T-helper 2 cell (primary cell): ENCODE measurements at places on chromosomes 16 and 17.

GRCh38 chr17:45394913-45395568, 37.6 kb downstream of the ARHGAP27 start:
- DNase-seq, result no peak

GRCh38 chr17:76538941-76539570, 788 bp upstream of the PRCD start:
- no peak for DNase-seq

DNA sequence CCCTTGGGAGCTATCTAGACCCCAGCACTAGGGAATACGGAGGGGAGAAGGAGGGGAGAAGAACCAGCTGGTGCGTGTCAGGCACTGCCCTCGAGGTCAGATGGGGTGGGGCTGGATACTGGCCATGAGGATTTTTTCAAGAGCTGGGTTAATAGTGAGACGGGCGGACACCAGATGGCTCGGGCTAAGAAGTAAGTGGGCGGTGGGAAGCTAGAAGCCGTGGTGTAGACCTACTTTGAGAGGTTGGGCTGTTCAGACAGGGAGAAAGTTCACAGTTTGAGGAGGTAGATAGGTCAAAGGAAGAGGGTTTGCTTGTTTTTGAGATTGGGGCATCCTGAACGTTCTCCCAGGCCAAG, 303.8 kb downstream of the SEC14L1 start:
- DNase-seq, result no peak

DNA sequence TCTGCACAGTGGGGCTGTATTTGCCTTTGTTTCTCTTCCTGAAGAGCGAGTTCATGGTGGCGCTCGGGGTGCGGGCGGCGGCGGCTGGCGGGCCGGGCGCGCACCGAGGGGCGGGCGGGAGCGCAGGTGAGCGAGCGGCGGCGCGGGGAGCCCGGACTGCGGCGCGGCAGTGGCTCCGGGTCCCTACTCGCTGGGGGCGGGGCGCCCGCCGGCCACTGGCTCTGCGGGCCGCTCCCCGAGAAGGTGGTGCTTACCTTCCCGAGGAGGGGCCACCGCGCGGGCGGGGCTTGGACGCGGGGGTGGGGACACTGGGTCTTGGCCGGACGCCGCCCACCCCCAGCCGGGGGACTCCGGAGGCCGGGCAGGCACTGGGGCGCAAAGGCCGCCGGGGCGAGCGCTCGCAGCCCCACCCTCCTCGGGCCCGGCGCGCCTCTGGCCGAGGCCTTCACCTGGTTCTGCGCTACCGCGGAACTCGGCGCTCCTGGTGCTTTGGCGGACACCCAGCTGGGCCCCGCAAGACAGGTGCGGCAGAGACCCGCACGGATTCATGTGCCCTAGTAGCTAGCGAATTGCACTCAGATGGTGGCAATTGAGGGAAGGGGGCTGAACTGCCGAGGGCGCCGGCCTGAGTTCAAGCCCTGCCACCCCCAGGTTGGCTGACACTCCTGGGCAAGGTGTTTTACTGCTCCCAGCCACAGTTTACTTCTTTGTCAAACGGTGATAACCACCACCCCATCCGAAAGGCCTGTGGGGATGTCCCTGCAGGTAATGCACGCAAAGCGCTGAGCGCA, at the start of gene PPL:
PPL (minus strand) TSS at position 158 of the 791 bp plus-strand sequence; CDS start at position 55, 103 bp downstream.
- no peak for DNase-seq

- DNase-seq, result no peak
Observed at GRCh38 chr17:74566132-74566753, 1.1 kb downstream of the CD300H start.

DNA sequence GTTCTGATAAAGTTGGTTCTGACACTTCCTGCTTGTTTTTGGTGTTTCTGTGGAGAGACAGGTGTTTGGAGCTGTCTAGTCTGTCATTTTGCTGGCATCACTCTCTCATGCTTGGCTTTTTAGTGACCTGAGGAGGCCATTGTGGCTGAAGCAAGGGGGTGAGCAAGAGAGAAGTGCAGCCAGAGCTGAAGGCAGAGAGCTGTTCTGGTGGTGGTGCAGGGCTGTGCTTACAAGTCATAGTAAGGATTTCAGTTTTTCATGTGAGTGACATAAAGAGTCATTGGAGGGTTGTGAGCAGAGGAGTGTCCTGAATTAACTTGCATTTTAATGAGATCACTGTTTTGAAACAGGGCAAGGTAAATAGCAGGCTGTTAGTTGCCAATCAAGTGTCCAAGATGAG, 97.5 kb downstream of the CHD9 start:
- DNase-seq, result no peak

GRCh38 chr17:82217120-82217529, 4.5 kb upstream of the CCDC57 start:
- DNase-seq, result no peak

DNA sequence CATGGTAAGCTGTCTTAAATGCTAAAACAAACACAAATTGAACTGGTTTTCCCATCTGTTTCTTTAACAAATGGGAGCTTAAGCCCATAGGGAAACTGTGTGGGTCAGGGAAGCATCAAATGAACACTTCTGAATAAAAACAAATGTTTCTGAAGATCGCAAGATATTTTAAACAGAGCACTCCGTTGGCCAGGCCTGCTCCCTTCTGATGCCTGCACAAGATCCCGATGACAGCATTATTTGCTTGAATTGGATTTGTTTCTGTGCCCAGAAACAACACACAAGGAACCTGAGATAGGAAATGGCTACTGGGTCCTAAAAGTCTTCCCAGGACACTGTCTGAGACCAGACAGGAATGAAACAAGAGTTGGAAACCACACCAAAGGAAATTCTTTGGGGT, 425.8 kb upstream of the ZFHX3 start:
- DNase-seq, result no peak

DNA sequence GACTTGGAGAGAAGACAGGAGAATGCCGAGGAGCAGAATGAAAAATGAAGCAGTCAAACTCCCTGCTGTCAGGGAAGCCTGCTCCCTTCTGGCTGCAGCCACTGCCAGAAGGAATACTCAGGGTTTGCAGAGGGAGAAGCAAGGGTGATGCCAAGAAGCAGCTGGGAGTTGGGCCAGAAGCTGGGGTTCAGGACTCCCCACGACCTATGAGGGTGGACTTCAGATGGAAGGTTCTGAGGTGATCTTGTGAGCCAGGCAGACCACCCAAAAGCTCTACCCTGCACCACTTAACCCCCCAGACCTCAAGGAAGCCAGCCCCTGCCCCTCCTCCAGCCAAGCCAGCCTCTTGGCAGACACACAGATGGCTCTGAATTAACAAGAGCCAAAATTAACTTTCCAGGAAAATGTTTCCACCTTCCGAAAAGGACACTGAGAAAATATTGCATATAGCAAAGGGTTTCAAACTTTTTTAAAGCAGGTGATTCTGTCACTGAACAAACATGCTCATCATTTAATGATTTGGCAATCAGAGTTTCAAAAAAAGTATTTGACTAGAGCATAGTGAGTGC, 126.0 kb upstream of the ERCC4 start:
- DNase-seq, result no peak

GRCh38 chr16:11058832-11059231, 114.5 kb downstream of the CLEC16A start:
- DNase-seq, result no peak

GRCh38 chr17:80774643-80775281, 216.9 kb upstream of the CHMP6 start:
- no peak for DNase-seq

- DNase-seq, result peak; percentile 74
Observed at GRCh38 chr16:84970447-84971127, 40.7 kb downstream of the ZDHHC7 start.

- DNase-seq, result peak; percentile 75
Observed at GRCh38 chr17:68431661-68432071, 25.6 kb downstream of the WIPI1 start.

GRCh38 chr17:41420134-41420533, 4.3 kb downstream of the KRT37 start:
- no peak for DNase-seq

DNA sequence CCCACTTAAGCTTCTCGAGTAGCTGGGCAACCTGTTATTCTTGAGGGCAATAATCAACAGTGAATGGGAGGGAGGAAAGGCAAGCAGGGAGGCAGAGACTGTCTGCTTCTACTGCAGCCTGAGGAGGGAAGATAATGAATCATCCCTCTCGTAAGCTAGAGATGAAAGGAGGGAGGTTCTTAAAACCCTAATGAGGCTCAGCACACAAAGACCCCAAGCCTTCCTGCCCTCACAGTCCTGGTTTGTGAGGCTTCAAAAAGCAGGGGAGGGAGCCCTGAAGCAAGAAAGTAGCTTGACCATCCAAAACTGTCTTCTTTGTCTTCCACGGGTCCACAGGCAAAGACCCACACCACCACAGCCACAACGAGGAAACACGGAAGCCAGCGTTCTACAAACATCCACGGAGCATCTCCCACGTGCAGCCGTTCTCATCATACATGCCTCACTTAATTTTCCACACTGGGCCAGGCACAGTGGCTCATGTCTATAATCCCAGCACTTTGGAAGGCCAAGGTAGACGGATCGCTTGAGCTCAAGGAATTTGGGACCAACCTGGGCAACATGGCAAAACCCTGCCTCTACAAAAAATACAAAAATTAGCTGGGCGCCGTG, 1.8 kb downstream of the PIK3R5 start:
- DNase-seq, result no peak

- no peak for DNase-seq
Observed at GRCh38 chr17:60510031-60510430, 16.0 kb downstream of the APPBP2 start.

- DNase-seq, result no peak
Observed at GRCh38 chr17:46152423-46152822, 40.8 kb downstream of the KANSL1 start.

GRCh38 chr17:50316016-50316587, 29.8 kb upstream of the XYLT2 start:
- DNase-seq, result no peak

GRCh38 chr16:1876468-1876867, 4.5 kb upstream of the MEIOB start:
- no peak for DNase-seq

DNA sequence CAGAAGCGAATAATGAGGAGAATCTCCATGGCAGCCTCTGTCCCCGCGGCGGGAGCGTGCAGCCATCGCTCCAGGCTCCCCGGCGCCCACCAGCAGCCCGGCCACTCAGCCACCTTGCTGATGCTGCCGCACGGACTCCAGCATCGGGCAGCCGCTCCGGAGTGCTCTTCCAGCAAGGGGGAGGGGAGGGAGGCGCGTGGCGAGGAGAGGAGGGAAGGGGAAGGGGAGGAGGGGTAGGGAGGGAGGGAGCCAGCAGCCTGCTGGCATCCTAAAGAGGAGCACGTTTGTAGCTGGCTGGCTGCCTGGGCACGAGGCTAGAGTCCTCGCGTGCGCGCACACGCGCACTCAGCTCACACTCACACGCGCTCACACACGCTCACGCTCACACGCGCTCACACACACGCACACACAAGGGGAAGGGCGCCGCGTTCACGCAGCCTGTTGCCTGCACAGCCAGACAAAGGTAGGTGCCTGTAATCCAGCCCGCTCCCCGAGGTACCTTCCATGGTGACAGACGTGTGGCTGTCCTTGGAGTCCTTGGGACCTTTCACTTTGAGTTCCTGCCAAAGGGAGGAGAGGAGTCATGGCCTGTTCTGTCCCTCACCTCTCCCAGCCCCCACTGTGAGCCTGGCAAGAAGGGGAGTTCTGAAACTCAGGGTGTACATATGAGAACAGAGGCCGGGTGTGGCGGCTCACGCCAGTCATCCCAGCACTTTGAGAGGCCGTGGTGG, 82.1 kb downstream of the TIMM22 start:
- DNase-seq, result no peak

DNA sequence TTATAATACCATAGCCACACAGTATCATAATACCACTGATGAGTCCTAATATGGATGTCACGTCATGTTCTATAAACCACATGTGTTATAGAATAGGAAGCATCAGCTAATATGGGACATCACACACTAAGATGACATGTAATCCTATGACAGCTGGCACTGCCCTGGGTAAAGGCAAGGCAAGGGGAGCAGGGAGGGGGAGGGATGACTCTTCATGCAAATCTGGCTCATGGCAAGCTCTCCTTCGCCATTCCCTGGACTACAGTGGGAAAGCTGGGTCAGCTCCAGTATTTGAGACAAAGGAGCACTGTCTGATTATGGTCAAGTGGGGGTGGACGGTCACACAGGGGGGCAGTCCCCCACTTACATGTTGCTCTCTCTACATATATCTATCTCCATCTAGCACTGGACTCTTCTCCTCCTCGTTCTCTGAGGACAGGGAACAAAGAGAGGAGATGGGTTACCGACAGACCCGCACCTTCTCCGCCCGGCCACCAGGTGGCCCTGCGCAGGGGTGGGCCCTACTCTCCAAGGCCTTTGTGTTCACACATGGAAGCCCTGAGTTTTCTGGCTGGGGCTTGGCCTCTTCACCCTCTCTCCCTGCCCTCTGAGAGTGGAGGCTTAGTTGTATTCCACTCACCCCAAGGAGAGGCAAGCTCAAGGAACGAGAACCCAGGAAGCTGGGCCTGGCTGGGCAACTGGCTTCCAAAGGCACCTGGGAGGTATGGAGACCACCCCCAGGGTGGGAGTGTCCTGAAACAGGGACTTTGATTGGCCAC, 23.4 kb upstream of the MPO start:
- DNase-seq, result peak; percentile 47

DNA sequence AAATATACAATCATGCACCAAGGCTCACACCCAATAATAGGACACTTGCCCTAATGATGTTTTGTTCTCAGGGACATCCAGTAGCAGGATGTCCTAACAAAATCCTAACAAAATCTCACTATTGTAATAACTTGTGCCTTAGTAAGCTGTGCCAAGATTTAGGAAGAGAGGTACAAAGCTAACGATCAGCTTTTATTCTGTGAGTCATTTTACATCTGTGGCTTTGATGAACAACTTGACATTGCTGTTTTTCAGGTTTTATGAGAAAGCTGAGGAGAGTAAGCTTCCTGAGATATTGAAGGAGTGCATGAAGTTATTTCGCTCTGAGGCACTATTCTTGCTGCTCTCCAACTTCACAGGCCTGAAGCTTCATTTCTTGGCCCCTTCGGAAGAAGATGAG, 18.9 kb downstream of the OGFOD1 start:
- no peak for DNase-seq

GRCh38 chr17:29238133-29238850, 8.4 kb upstream of the CRYBA1 start:
- DNase-seq, result no peak

- no peak for DNase-seq
Observed at GRCh38 chr16:77822661-77823060, 34.3 kb downstream of the VAT1L start.

DNA sequence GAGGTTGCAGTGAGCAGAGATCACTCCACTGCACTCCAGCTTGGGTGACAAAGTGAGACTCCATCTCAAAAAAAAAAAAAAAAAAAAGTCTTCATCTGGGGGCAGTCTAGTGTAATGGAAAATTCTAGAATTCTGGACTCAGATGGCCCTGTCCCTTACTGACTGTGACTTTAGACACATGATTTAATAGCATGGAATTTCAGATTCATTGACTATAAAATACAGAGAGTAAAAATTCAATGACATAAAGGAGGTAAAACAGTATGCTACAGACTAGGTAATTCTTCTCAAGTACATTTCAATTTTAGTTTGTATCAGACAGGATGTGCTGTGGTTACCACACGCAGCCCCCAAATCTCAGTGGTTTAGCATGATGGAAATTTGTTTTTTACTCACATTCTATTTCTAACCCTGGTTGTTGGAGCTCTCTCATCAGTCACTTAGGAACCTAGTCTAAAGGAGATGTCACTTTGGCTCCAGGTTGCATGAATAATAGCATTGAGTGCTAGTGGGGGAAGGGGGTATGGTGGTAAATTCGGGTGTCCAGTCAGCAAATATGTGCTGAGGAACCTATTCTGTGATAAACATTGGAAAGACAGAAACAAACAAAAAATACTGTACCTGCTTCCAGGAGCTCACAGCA, 444.0 kb downstream of the XYLT1 start:
- no peak for DNase-seq
